ENCODE measurements at places on chromosomes 3 and 15.

DNA sequence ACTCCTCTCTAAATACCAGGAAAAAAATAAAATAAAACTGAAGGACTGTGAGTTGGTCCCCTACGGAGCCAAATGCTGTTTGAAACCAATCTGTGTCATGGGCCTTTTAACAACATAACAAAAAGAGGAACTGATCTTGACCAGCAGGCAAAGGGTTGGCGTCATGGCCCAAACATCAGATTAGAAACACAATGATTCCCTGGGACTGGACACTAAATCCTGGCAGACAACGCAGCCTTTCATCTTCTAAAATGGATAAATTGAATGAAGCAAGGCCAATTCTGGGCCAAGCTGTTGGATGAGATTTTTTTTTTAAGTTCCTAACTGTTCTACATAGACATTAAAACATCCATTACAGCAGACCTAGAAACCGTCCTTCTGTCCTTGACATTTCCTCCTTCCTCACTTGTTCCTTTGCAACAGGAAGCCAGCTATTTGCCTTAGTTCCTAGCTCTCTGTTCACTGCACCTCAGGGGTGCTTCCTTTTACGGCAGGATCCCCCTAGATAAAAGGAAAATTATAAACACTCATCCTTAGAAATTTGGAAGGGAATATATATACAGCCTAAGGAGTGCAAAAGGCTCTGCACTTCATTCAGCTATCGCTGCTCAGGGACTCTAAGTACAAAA is 21.6 kb upstream of the TAFA4 start:
- DNase-seq = no peak

GRCh38 chr3:11381141-11381540 is 108.9 kb downstream of the ATG7 start:
- no peak for DNase-seq

- no peak for DNase-seq
Measured at GRCh38 chr15:29029651-29030195, 143.9 kb downstream of the APBA2 start.

DNA sequence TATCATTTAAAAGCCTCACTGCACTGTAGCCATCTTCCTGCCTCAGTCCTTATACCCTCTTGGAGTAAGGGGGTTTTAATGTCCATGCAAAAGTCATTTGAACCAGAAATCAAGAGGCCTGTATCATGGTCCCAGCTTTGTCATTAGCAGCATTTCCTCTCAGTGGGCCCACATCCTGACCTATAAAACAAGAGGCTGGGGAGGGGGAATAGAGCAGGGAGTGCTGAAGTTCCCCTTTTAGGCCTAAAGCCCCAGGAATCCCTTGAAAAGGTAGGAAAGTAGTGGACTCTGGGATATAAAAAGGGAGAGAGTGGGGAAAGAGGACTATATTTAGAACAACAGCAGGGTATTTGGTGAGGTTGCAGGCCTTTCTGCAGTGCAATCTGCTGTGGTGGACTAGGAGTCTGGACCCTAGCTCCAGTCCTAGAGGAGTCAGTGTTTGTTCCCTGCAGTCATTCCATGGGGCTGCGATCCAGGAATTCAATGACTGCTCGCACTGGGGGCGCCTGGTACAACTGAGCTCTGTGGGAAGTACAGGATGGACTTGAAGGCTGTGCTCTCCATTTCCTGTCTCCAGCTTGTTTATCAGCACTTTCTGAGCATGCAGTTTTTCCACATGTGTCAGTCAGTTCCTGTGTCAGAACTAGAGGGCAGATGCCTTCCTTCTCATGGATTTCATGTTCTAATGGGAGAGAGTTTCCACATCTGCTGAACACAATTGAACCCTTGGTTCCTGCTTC is 46.8 kb downstream of the PDHB start:
- DNase-seq = no peak

DNA sequence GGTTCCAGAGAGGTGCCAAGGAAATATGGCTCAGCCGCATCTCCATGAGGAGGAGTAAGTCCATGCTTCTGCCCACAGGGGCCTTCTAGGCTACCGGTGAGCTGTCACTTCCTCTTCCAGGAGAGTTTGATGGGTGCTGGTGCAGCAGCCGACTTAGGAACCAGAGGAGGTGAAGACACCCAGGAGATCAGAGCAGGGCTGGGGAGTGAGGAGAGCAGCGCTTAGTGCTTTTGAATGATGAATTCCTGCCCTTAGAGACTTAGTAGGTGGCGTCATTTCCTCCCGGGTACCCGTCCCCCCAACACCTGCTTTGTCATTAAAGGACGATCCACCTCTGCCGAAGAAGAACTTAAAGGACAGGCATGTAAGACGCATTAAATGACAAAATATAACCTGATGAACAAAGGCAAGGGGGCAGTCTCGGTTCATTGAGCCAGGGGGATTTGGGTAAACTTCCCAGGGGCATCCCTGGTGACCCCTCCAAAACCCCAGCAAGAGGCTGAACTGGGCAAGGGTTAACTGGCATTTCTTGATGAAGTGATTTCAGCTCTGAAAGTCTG is 67.6 kb downstream of the HES1 start:
- peak; percentile 43 for DNase-seq

- no peak for DNase-seq
Measured at GRCh38 chr3:52836986-52837385, 2.2 kb upstream of the MUSTN1 start.

- DNase-seq = no peak
Measured at GRCh38 chr3:43817064-43817463, 126.3 kb downstream of the ABHD5 start.

- DNase-seq = no peak
Measured at GRCh38 chr3:161275919-161276318, 54.8 kb downstream of the NMD3 start.

DNA sequence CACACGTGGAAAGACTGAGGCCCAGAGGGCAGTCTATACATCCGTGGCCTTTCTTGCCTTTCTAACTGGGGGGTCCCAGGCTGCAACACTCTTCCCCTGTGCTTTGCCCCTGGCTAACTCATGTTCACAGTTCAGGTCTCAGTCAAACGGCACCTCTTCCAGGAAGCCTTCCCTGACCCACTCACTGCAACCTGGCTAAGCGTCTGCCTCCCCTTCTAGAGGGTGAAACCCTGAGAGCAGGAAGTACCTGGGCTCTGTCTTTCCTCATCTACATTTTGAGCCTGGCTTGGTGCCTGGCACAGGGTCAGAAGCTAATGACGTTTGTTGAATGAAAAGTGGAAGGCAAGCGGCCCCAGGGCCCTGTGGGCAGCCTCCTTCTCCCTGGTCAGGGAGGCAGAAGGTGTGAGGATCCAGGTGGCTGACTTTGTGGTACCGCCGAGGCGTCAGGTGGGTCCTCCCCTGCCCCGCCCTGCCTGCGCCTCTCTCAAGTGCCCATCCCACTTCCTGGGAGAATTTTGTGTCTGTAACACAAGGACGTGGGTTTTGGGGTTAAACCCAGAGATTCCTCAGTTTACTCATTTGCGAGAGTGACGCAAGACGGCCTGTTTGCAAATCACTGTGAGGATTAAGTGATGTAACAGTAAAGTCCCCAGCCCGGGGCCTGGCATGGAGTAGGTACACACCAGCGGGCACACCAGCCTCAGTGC is 32.1 kb downstream of the DNASE1L3 start:
- DNase-seq = no peak

DNA sequence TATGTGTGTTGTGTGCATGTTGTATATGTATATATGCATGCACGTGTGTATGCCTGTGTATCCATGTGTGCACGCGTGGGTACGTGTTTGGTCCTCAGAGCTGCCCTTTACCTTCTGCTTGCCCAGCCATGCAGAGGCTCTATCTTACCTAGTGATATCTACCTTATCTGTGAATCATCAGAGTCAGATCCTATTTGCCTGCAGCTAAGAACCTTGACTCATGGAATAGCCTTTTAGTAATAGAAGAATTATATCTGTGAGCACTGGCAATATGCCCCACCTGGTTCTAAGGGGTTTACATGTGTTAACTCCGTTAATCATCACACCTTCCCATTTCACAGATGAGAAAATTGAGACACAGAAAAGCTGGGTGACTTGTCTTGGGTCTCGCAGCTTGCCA is 11.0 kb downstream of the PGPEP1L start:
- no peak for DNase-seq

- DNase-seq = no peak
Measured at GRCh38 chr3:47005212-47006144, 26.0 kb downstream of the NBEAL2 start.

Measured in AML-193 (cell line).